ENCODE measurements at places on chromosomes 2 and 18.
A peak's percentile ranks its signal among the peaks of the same experiment; 100 is the strongest.

DNA sequence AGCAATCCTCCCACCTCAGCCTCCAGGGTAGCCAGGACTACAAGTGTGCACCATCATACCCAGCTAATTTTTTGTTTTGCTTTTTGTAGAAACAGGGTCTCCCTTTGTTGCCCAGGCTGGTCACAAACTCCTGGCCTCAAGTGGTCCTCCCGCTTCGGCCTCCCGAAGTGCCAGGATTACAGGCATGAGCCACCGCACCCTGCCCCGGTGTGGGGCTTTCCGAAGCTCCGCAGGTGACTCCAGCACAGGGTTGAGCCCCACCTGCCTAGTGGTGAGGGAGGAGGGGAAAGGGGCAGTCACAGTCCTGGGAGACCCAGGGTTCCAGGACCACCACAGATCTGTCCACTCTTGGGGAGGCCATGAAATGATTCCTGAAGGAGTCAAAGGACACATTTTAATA, 5.2 kb downstream of the PRLH start:
- no peak for DNase-seq

- DNase-seq: no peak
Observed at GRCh38 chr18:11392292-11392691, 217.1 kb upstream of the SLC35G4 start.

GRCh38 chr18:12750076-12750714, 47.4 kb downstream of the PSMG2 start:
- DNase-seq: no peak

DNA sequence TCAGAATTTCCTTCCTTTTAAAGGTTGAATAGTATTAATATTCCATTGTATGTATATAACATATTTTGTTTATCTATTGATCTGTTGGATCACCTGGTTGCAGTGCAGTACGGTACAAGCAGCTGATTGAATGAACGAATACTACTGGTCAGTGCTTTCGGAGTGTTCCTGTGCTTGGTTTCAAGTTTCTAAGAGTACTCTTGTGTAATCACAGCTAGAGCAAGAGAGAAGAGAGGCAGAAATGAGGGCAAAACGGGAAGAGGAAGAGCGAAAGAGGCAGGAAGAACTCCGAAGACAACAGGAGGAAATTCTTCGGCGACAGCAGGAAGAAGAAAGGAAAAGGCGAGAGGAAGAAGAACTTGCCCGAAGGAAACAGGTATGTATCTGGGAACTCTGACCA, 40.3 kb upstream of the KCNJ13 start:
- DNase-seq: no peak

GRCh38 chr2:101442667-101443061, 32.2 kb downstream of the RFX8 start:
- no peak for DNase-seq

- no peak for DNase-seq
Observed at GRCh38 chr2:166344286-166345113, 31.2 kb downstream of the SCN9A start.

GRCh38 chr2:37992601-37993000, 67.5 kb downstream of the RMDN2 start:
- no peak for DNase-seq

DNA sequence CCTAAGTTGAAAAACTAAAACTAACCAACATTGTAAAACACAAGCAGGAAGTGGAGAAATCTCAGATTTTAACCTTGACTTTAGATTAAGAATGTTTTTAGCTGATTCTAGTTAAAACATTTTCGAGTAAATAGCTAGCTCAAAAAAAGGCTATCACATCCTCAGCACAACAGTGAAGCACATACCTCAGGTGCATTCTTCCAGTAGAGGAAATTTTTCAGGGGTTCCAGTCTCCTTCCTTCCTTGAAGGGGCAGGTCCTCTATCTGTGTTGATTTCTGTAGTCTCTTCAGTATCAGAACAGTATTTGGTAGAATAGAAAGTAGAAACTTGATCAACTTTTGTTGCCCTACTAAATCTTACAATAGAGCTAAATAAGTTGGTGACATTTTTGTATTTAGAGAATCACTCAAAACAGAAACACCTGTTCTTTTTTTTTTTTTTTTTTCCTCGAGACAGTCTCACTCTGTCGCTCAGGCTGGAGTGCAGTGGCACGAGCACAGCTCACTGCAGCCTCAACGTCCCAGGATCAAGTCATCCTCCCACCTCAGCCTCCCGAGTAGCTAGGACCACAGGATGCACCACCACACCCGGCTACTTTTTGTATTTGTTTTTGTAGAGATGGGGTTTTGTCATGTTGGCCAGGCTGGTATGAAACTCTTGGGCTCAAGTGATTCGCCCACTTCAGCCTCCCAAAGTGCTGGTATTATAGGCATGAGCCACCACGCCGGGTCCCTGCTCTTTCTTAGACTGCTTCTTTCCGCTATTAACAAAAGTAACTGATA, 6.9 kb upstream of the GPR155 start:
- DNase-seq: no peak

DNA sequence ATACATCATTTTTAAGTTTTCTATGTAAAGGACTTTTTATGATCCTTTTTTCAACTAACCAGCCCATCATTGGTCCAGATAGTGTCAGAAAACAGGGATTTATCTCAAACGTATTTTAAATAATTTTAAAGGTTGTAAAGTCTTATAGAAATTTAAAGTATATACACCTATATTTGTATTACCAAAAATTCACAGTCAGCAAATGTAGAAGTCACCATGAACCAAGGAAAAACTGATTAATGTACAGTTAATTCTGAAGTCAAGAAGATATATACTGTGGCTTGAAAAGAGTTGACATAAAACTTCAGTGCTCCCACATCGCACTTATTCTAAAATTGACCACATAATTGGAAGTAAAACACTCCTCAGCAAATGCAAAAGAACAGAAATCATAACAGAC, 52.4 kb upstream of the MAP2 start:
- no peak for DNase-seq

GRCh38 chr2:169736902-169737301, 3.3 kb downstream of the KLHL23 start:
- DNase-seq: no peak

GRCh38 chr2:80926168-80926567, 621.6 kb upstream of the LRRTM1 start:
- no peak for DNase-seq

DNA sequence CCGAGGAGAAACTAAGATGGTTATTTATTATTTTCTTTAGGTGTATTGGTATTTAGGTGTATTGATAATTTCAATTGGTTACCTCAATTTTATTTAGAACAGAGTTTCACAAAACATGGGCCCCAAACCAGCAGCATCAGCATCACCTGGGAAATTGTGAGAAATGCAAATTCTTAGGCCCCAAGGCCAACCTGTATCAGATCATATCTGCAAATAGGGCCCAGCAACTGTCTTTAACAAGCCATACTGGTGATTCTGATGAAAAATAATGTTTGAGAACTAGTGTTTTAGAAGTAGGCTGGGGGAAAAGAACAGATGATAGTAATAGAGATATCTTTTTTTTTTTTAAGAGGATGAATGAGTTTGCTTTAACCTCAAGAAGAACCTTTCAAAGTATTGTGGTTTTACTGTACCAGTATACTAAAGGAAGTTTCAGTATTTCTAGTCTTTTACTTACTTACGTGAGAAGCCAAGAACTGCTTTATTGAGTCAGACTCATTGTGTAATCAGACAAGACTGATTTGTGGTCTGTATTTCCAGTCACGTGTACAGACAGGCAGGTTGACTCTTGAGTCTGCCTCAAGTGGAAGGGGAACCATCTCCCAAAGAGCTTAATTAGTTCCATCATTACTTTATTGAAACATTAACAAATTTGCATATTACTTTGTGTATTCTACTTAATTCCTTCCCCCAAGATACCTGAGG, 60.4 kb upstream of the GAREM1 start:
- DNase-seq: no peak

GRCh38 chr2:160200921-160201320, 849 bp upstream of the ITGB6 start:
- no peak for DNase-seq

DNA sequence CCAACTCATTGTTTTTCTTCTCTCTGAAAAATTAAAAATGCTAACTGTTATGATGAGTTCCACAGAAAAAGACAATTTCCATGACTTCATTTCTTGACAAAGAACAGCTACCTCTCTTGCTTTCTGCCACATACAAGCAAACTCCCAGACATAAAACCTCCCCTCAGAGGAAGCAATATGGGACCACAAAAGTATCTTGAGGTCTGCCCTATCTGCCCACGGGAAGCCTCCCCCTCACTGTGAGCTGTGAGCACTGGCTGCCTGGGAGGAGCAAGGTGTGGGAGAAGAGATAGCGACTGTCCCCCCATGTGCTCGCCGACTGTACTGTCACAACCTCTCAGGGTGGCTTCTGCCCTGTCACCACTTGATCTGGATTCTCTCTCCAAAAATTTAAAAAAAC, 69.7 kb upstream of the NRP2 start:
- DNase-seq: peak; percentile 8

GRCh38 chr18:70246061-70246466, 40.6 kb upstream of the RTTN start:
- DNase-seq: no peak

DNA sequence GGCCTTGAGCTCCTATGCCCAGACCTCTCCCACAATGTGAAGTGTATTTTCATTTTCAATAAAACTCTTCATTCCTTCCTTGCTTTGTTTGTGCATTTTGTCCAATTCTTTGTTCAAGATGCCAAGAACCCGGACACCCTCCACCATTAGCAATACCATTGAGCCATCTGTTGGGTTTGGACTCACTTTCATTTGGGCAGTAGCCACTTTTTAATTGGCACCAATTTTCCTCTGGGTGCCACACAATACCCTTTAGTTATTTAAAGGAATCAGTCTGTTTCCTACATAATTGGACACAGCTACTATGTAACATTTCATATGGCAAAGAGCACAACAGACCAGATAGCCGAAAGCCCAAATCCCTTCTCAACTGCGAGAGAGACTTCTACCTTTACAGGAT, 22.5 kb upstream of the SLC35G4 start:
- DNase-seq: no peak

GRCh38 chr2:53939656-53940055, 31.1 kb downstream of the PSME4 start:
- DNase-seq: no peak

DNA sequence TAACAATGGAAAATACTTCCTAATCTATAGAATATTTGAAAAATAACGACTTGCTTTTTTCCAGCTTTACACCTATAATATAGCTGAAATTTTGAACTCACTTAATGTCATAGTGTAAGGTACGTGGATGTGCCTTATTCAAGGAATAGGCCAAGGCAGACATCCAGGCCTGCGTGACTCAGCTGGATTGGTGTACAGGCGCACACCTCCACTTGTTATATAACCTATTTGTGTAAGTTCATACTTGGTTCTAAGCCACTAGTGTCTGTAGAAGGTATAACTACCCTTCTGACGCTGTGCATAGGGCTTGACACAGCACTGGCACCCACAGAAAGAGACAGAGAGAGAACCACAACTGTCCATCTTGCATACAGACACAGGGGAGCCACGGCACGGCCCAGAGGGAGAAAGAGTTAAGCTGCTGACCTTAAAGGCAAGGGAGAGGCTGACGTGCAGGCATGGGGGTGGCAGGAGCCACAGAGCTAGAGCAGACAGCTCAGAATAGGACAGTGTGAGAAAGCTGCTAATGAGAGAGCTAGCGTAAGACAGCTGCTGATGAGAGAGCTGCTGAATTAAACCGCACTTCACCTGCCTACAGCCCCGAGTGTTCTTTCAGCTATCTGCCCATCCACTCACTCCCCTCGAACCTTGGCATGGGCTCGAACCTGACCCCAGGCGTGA, 16.1 kb downstream of the CCDC178 start:
- no peak for DNase-seq

DNA sequence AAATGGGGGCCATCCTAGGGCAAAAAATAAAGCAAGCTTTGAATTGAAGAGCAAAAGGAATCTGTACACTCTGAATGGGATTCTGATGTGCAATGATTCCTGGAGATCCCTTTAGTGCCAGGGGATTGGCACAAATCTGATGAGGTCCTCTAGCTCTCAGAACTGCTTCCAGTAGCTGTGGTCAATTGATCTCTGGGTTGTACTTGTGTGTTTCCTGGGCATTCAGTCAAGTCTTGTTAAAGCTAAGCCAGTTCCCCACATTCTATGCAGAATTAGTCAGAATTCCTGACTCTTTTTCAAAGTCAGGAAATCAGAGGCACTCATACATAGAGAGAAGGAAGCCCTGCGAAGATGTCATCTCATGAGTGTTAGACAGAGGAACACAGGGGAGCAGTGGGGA, 161.3 kb downstream of the DNER start:
- no peak for DNase-seq

- no peak for DNase-seq
Observed at GRCh38 chr2:37615804-37616676, 55.4 kb downstream of the CDC42EP3 start.

GRCh38 chr2:80852079-80852807, 547.7 kb upstream of the LRRTM1 start:
- no peak for DNase-seq

GRCh38 chr2:187422282-187422681, 25.8 kb downstream of the CALCRL start:
- no peak for DNase-seq

- DNase-seq: no peak
Observed at GRCh38 chr2:65714866-65715265, 282.5 kb upstream of the SPRED2 start.

DNA sequence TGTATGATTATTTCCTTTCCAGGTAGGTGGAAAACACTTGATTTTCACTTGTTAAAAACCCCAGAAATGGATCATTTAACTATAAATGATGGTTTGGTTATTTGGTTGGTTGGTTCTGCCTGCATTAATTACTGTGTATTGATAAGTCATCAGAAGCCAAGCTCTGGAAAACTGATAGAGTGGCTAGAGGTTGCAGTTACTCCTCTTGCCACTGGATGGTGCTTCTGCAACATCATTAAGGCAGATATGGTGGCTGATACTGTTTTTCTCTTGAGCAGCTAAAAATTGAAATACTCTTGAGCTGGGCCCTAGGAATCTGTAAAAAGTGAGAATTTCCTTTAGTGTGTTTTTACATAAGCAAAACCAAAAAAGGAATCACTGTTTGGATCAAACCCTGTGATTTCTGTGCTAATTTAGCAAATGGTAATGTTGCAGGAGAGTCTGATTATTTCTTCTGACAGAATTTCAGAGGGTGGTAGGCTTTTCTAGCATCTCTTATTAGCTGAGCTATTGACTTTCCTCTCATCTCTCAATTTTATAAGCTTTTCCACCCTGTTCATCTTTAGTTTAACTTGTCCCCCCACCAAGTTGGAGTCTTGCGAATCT, 54.3 kb downstream of the RAB10 start:
- no peak for DNase-seq

GRCh38 chr18:60070631-60071030, 170.8 kb downstream of the PMAIP1 start:
- DNase-seq: no peak

GRCh38 chr18:53752781-53753367, 471.6 kb downstream of the MBD2 start:
- no peak for DNase-seq

DNA sequence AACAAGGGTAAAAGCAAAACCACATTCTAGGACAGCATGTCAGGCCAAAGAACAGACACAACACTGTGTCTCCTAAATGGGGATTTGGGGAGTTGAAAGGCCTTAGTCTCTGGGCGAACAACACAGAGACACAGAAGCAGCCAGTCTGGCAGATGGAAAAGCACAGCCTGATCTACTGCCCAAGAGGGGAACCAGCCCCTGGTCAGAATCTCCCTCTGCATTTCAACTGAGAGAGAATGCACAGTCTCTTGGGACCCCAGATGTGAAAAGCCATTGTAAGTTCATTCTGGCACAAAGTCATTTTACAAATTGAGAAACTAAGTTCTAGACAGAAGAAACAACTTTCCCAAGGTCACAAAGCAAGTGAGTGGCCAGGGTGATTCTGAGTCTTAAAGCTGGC, 331.7 kb downstream of the TNS1 start:
- no peak for DNase-seq
